MG63 (cell line): ENCODE measurements at places on chromosomes 5 and 9. TPM values are rescaled to one million over a fixed set of nuclear protein-coding genes. Genes with fewer than 3 reads are reported as not detected.

DNA sequence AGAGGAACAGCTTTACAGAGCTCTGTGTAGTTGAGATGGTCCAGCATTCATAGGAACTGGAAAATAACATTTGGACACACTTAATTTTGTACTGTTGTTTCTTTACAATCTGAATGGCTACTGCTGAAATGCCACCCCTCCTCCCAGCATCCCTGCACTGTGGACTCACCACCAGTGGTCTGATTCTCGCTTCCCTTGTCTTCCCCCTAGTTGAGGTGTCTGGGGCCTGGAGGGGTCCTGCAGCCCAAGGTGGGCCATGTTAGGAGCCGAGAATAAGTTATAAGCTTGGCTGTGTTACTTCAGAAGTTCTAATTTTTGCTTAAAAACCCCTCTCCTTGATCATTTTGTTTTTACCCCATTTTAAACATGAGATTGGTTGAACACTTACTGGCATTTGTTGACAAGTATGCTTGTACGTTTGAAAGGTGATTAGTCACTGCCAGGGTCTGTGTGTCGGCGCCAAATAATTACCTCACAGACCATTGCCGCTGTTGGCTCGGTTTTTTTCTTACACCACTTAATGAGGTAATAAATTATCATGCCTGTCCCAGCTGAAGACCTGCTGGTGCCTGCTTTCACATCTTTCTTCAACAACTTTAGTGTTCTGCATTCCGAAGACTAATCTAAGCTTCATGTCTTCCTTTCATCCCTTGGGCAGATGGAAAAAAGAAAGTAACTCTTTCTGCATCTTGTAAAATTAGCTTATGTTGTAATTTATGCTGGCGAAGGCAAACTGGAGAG lies 65.8 kb downstream of the MCCC2 start:
- peak; percentile 57 for DNase-seq

GRCh38 chr5:31769530-31769929 lies 130.6 kb downstream of the PDZD2 start:
- no peak for DNase-seq

GRCh38 chr5:18732556-18733479 lies 1098.6 kb downstream of the TAF11L14 start:
- no peak for DNase-seq

DNA sequence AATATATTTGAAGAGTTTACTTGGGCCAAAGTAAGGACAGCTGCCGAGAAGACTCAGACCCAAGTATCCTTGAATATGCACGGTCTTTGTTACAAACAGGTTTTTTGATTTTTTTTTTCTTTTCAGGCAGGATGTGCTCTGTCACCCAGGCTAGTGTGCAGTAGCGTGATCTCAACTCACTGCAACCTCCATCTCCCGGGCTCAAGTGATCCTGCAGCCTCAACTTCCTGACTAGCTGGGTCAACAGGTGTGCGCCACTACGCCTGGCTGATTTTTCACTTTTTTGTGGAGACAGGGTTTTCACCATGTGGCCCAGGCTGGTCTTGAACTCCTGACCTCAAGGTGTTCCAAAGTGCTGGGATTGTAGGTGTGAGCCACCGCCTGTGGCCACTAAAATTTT lies 27.4 kb downstream of the JMY start:
- DNase-seq = no peak

Gene TMOD1
- total RNA-seq = 0.47 TPM in 1 of 2 replicates, not detected in the other

GRCh38 chr5:126963822-126964375 lies 66.5 kb downstream of the MARCHF3 start:
- no peak for DNase-seq
